ENCODE measurements at places on chromosomes 11 and 22.
A peak's percentile ranks its signal among the peaks of the same experiment; 100 is the strongest.

GRCh38 chr22:28768701-28769393 lies 3.6 kb upstream of the CCDC117 start:
- no peaks in the 10 kb centered on the region for H3K4me1 ChIP-seq
- H3K36me3 ChIP-seq, result no peaks in the 10 kb centered on the region
- H3K4me3 ChIP-seq, result no peak overlapping the region
- no peaks in the 10 kb centered on the region for H3K27me3 ChIP-seq
- no peak for ATAC-seq
- H3K27ac ChIP-seq, result no peak overlapping the region

- no peaks in the 10 kb centered on the region for H3K27me3 ChIP-seq
- H3K4me1 ChIP-seq, result no peaks in the 10 kb centered on the region
- H3K36me3 ChIP-seq, result no peaks in the 10 kb centered on the region
- no peak overlapping the region for H3K27ac ChIP-seq
Measured at GRCh38 chr11:24872651-24873311, 375.9 kb downstream of the LUZP2 start.

DNA sequence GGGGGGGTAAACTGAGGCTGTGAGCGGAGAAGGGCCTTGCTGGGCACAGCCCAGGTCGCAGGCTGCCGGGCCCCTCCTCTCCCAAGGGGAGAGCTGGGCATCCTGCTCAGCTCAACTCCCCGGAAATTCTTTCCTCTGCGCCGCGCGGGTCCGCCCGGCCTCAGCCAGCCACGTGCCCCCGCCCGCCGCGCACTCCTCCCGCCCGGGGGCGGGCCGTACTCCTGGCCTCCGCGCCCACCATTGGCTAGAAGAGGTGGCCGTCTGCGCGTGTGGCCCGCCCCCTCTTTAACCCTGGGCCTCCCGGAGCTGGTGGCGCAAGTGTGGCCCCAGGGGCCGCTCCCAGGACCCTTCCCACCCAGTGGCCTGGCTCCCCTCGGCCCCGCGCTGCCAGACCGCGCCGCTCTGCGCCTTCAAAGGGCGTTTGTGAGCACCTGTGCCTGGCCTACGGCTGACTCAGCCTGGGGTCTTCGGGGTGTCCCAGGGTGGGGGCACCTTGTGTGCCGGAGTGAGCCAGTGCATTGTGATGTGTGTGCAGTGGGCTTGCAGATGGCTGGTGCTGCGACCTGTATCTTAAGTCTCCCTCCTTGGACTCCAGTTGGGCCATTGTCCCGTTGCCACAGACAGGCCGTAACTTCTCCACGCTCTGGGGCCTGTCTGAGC lies 2.0 kb downstream of the MRGPRF start:
- H3K4me1 ChIP-seq, result peaks cover 6% of the 10 kb centered on the region
- peaks cover 3% of the 10 kb centered on the region for H3K27me3 ChIP-seq
- ATAC-seq, result peak; percentile 67
- peak overlapping the region; percentile 96 for H3K27ac ChIP-seq
- peak overlapping the region; percentile 77 for H3K4me3 ChIP-seq

- no peaks in the 10 kb centered on the region for H3K27me3 ChIP-seq
- H3K4me1 ChIP-seq, result no peaks in the 10 kb centered on the region
- no peak for ATAC-seq
- H3K36me3 ChIP-seq, result peaks cover 45% of the 10 kb centered on the region
Measured at GRCh38 chr11:125441648-125442410, 54.2 kb downstream of the FEZ1 start.

- H3K27ac ChIP-seq, result no peak overlapping the region
- H3K4me1 ChIP-seq, result peaks cover 15% of the 10 kb centered on the region
- H3K4me3 ChIP-seq, result no peak overlapping the region
- H3K36me3 ChIP-seq, result no peaks in the 10 kb centered on the region
- H3K27me3 ChIP-seq, result no peaks in the 10 kb centered on the region
- ATAC-seq, result no peak
Measured at GRCh38 chr11:117070016-117070415, 28.2 kb downstream of the SIK3 start.

GRCh38 chr11:110972640-110973039 lies 260.4 kb upstream of the ARHGAP20 start:
- no peak overlapping the region for H3K4me3 ChIP-seq
- H3K27ac ChIP-seq, result no peak overlapping the region
- no peaks in the 10 kb centered on the region for H3K4me1 ChIP-seq
- ATAC-seq, result peak; percentile 39

- no peak overlapping the region for H3K27ac ChIP-seq
- peaks cover 29% of the 10 kb centered on the region for H3K27me3 ChIP-seq
- no peak overlapping the region for H3K4me3 ChIP-seq
- no peaks in the 10 kb centered on the region for H3K36me3 ChIP-seq
- ATAC-seq, result no peak
Measured at GRCh38 chr22:17281440-17281841, 62.2 kb upstream of the ADA2 start.

- H3K27ac ChIP-seq, result no peak overlapping the region
- H3K36me3 ChIP-seq, result no peaks in the 10 kb centered on the region
- no peaks in the 10 kb centered on the region for H3K4me1 ChIP-seq
- H3K4me3 ChIP-seq, result no peak overlapping the region
Measured at GRCh38 chr22:36773935-36774334, 2.0 kb downstream of the IFT27 start.

GRCh38 chr11:31240340-31240904 lies 129.1 kb downstream of the DCDC1 start:
- no peak overlapping the region for H3K27ac ChIP-seq
- H3K27me3 ChIP-seq, result no peaks in the 10 kb centered on the region
- no peak for ATAC-seq
- no peak overlapping the region for H3K4me3 ChIP-seq
- H3K4me1 ChIP-seq, result no peaks in the 10 kb centered on the region

- no peaks in the 10 kb centered on the region for H3K27me3 ChIP-seq
- H3K36me3 ChIP-seq, result no peaks in the 10 kb centered on the region
- peak overlapping the region; percentile 32 for H3K27ac ChIP-seq
- ATAC-seq, result no peak
- H3K4me1 ChIP-seq, result peaks cover 11% of the 10 kb centered on the region
Measured at GRCh38 chr22:17930455-17931313, 93.7 kb downstream of the MICAL3 start.

DNA sequence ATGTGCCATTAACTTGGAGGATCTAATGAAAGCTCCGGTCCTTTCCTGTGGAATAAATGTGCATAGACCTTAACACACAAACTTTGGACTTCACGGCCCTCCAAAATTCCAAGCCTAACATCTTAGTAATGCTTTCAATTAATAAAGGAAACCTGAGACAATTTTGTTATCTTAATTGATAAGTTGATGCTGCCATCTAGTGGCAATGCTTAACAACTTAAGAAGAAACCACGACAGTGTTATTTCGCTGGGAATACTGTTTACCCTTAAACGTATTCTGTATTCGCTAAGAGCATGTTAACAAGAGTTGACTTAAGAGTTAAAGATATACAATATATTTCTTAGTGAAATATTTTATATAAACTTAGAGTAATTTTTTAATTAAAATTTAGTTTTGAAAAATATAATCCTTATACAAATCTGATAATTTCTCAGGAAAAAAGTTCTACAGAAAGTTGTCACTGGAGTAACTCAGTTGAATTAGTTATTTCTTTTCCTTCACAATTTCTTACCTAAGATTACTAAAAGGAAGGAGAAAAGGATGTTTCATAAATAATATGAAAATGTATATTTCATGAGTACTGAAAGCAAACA lies 35.0 kb upstream of the OR9G4 start:
- no peaks in the 10 kb centered on the region for H3K4me1 ChIP-seq
- no peak overlapping the region for H3K4me3 ChIP-seq
- H3K36me3 ChIP-seq, result no peaks in the 10 kb centered on the region
- no peaks in the 10 kb centered on the region for H3K27me3 ChIP-seq

DNA sequence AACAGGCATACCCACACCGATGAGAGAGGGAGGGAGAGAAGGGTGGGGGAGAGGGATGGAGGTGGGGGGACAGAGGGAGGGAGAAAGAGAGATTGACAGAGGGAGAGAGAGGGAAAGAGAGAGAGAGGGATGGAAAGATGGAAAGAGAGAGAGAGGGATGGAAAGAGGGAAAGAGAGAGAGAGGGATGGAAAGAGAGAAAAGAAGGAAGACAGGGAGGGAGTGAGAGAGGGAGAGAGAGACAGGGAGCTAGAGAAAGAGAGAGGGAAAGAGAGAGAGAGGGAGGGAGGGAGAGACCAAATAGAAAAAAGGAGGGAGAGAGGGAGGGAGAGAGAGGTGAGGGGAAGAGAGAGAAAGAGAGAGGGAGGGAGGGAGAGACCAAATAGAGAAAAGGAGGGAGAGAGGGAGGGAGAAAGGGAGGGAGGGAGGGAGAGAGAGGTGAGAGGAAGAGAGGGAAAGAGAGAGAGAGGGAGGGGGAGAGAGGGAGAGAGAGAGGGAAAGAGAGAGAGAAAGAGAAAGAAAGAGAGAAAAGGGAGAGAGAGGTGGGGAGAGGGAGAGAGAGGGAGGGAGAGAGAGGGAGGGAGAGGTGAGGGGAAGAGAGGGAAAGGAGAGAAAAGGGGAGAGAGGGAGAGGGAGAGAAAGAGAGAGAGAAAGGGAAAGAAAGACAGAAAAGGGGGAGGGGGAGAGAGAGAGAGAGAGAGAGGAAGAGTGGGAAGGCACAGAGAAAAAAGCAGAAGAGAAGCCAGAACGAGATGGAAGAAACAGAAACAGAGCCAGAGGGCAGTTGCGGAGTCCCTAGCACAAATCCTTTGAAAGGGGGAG lies 23.8 kb downstream of the MB start:
- no peak for ATAC-seq
- H3K27ac ChIP-seq, result peak overlapping the region; percentile 80
- H3K36me3 ChIP-seq, result no peaks in the 10 kb centered on the region
- H3K4me1 ChIP-seq, result peaks cover 37% of the 10 kb centered on the region
- H3K4me3 ChIP-seq, result no peak overlapping the region
- no peaks in the 10 kb centered on the region for H3K27me3 ChIP-seq

DNA sequence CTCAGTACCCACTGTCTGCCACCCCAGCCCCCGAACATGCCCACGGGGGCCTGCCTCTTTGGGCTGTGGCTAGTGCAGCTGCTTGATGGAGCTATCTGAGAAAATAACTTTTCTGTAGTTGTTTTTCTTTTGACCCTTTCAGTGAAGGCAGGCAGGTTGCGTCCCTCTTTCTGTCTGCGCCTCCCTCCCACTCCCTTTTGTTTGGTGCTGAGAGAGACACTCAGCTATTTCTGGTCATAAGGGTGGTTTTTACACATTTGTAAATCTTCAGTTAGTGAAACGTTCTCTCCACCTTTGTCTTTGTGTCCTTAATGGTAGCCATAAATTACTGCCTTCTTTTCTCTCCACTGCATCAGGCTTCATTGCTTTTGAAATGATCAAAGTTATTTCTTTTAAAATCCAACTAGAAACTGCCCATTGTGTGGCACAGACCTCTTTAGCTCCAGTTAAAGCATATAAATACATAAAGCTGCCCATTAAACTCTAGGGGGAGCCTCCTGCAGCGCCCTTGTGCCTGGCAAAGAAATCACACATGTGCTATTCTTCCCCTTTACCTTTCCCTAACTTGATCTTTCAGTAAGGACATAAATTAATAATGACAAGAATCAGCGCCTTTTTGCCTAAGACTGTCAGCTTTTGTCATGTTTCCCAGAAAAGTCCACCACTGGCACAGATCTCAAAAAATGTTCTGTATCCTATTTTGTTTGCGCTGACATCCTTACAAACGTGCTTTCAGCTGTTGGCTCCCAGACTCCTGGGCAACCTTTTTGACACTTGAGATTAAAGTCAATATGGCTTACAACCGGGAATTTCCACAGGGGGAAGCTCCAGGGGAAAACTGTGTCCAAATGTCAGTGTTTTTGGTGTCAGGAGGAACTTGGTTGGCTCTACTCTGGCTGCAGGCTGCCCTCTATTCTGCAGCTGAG lies 1.7 kb upstream of the SCUBE2 start:
- no peak overlapping the region for H3K27ac ChIP-seq
- ATAC-seq, result no peak
- H3K4me3 ChIP-seq, result no peak overlapping the region
- H3K27me3 ChIP-seq, result peaks cover 45% of the 10 kb centered on the region
- no peaks in the 10 kb centered on the region for H3K4me1 ChIP-seq
- H3K36me3 ChIP-seq, result no peaks in the 10 kb centered on the region

DNA sequence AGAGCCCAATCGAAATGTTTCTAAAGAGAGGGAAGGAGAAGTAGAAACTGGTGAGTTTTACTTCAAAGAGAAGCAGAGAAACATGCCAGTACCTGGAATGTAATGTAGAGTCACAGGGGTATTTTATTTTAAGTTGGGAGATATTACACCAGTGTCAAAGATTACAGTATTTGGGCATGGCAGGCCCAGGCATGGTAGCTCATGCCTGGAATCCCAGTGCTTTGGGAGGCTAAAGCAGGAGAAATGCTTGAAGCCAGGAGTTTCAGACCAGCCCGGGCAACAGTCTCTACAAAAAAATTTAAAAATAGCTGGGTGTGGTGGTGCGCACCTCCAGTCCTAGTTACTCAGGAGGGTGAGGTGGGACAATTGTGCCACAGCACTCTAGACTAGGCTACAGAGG lies 2.7 kb downstream of the SYCE3 start:
- peaks cover 22% of the 10 kb centered on the region for H3K4me1 ChIP-seq
- no peak overlapping the region for H3K27ac ChIP-seq
- ATAC-seq, result no peak
- H3K36me3 ChIP-seq, result no peaks in the 10 kb centered on the region

DNA sequence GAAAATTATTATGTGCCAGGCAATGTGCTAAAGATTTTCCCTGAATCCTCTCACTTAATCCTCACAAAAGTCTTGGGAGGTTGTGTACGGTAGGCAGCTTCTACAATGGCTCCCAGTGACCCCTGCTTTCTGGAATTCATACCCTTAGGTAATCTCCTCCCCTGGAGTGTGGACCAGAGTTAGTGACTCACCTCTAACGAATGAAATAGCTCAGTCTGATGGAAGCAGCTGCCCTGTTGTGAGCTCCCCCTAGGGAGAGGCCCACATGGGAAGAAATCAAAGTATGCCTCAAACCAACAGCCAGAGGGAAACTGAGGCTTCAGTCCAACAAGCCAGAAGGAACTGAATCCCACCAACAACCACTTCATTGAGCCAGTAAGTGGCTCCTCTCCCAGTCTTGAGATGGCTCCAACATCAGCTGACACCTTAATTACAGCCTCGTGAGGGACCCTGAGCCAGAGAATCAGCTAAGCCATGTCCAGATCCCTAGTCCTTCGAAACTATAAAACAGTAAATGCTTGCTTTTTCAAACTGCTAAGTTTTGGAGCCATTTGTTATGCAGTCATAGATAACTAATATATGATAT lies 98.9 kb upstream of the ISX start:
- no peak overlapping the region for H3K4me3 ChIP-seq
- no peaks in the 10 kb centered on the region for H3K4me1 ChIP-seq
- no peak overlapping the region for H3K27ac ChIP-seq
- H3K36me3 ChIP-seq, result no peaks in the 10 kb centered on the region

GRCh38 chr11:33920838-33921613 lies 29.1 kb upstream of the LMO2 start:
- H3K27ac ChIP-seq, result no peak overlapping the region
- H3K27me3 ChIP-seq, result peaks cover 11% of the 10 kb centered on the region
- no peak for ATAC-seq
- H3K4me3 ChIP-seq, result no peak overlapping the region
- no peaks in the 10 kb centered on the region for H3K36me3 ChIP-seq

GRCh38 chr22:41517172-41518047 lies 26.9 kb downstream of the POLR3H start:
- no peaks in the 10 kb centered on the region for H3K36me3 ChIP-seq
- no peak overlapping the region for H3K4me3 ChIP-seq
- ATAC-seq, result peak; percentile 68
- H3K4me1 ChIP-seq, result peaks cover 4% of the 10 kb centered on the region
- no peaks in the 10 kb centered on the region for H3K27me3 ChIP-seq

GRCh38 chr11:128484172-128484571 lies 103.2 kb downstream of the ETS1 start:
- H3K27ac ChIP-seq, result no peak overlapping the region
- no peak for ATAC-seq
- peaks cover 13% of the 10 kb centered on the region for H3K4me1 ChIP-seq
- no peaks in the 10 kb centered on the region for H3K27me3 ChIP-seq
- H3K36me3 ChIP-seq, result no peaks in the 10 kb centered on the region
- no peak overlapping the region for H3K4me3 ChIP-seq
